ENCODE measurements at places on chromosomes 4 and X.

DNA sequence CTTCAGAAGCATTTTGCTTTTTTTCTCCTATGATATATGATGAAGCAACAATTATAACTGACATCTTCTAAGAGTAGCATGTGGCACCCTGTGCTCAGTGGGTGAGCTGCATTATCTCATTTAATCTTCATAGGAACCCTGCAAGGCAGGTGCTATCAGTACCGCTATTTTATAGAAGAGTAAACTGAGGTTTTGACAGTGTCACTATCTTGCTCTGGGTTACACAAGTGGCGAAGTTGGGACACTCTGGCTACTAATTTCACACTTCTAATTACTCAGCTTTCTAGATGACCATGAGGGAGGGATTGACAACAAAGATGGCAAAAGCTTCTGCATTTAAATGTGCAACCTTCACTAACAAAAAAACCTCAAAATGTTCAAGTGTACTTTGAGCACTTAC lies 76.9 kb upstream of the CAMK2D start:
- no peak for DNase-seq

GRCh38 chr4:89800012-89800516 lies 36.9 kb downstream of the SNCA start:
- DNase-seq: peak; percentile 3

DNA sequence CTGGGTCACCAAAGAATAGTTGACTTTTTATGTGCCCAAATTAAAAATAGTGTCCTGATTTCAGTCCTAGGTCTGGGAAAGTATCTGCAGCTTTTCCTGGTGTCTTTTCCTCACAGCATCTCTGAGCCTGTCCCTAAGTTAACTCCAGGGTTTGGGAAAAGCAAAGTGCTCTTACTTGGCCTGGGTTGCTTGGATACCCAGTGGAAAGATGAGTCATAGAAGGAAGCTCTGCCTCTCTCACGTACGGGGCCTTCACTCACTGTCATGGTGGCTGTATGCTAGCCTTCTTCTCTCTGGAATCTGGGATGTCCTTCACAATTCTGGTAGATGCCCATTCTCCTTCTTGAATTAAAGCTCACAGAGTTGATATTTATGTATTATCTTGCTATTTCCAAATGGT lies 607.3 kb downstream of the ANKRD50 start:
- peak; percentile 89 for DNase-seq

DNA sequence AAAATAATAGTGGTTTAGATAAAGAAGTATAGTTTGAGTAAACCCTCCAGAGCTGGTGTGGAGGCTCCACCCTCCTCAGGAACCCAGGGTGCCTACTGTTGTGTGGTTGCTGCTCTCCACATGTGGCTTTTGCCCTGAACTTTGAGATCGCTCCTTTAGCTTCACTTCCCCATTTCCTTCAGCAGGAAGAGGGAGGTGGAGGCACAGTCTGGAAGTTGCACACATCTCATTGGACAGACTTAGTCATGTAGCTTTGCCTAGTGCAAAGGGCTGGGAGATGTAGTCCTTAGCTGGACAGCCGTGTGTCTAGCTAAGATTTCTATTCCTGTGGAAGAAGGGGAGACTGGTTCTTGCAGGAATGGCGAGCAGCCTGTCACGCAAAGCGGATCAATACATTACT lies 37.9 kb downstream of the RGS12 start:
- no peak for DNase-seq

- DNase-seq: no peak
Measured at GRCh38 chr4:22324422-22324821, 191.4 kb downstream of the ADGRA3 start.

DNA sequence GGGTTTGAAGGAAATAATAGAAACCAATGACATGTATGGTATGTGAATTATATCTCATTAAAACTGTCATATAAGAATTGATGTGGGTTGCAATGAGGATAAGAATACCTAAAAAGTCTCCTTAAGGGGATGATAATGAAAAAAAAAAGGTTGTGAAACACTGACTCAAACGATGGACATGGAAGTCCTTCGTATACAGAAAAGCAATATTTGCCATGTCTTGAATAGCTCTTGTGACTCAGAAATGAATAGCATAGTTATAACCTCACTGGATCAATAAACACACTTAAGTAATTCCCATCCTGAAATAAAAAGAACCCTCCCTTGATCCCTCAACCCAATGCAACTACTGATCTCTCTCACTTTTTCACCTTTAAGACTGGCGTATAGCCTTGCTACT lies 89.7 kb downstream of the OPHN1 start:
- no peak for DNase-seq

DNA sequence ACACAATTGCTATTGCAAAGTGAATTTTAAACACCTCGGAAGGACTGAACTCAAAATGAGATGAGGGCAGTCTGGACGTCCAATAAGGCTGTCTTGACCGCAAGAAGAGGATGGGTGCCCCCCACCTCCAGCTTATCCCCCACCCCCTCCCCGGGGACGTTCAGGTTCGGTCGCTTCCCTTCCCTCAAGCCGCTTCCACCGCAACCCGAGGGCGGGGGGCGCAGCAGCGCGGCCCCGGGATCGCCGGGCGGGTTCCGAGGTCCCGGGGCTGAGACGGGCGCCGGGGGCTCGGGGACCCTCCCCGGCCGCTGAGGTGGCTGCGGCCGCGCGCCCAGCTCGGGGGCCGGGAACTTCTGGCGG lies 480 bp downstream of the USP46 start:
- DNase-seq: no peak

- DNase-seq: no peak
Measured at GRCh38 chr4:38062776-38063097, 102.5 kb downstream of the PTTG2 start.

DNA sequence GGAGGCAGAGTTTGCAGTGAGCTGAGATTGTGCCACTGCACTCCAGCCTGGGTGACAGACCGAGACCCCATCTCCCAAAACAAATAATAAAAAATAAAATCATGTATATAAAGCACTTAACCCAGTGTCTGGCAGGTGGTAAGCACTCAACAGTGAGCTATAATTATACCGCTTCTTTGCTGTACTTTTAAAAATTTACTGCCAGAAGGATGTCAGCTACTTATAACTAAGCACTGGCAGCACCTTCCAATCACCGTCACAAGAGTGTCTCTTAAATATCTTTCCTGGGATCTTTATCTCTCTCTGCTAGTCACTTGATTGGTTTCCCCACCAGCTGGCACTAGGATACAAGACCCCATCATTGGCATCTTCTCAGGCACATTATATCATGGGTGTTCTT lies 53.9 kb upstream of the DAPP1 start:
- no peak for DNase-seq

- DNase-seq: no peak
Measured at GRCh38 chrX:31506360-31506759, 434.5 kb upstream of the FTHL17 start.

DNA sequence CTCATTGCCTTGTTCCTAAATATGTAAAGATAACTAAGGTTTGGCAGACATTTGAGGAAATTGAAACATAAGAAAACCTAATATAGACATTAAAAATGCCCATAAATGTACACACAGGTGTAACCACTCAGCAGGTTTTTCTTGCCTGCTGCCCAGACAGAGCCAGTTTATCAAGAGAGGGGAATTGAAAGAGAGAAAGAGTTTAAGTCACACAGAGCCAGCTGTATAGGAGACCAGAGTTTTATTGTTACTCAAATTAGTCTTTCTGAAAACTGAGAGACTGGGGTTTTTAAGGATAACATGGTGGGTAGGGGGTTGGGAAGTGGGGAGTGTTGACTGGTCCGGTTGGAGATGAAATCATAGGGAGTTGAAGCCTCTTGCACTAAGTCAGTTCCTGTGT lies 119.0 kb downstream of the CFAP299 start:
- no peak for DNase-seq

DNA sequence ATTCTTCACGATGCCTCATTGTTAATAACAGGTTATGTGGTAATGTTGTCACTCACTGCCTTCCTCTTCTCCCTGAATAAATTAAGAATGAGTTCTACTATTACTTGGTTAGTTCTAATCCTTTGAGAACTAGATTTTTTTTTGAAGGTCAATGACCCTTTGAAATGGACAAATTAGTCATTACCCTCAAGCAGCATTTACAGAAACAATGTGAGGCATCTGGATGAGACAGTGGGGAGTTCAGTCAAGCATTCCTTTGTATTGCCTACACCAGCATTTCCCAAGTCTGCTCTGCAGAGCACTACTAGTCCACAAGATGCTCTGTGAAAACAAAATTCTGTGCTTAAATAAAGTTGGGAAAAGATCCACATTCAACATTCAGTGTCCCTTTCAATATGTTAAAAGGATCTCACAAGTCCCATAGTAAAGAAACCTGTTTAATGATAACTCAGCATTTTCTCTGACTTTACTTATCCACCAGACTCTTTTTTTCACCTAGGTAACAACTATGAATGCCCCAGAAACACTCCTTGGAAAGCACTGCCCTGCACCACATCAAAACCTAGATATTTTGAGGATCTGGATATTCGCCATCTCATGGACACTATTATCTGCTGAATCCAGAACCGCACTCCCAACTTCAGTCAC lies 60.6 kb downstream of the CHRDL1 start:
- DNase-seq: peak; percentile 87

GRCh38 chr4:145760176-145760575 lies 80.2 kb downstream of the C4orf51 start:
- DNase-seq: no peak

GRCh38 chr4:155025762-155026457 lies 182.5 kb upstream of the NPY2R start:
- no peak for DNase-seq

GRCh38 chr4:79178760-79179159 lies 147.1 kb downstream of the NAA11 start:
- DNase-seq: no peak

GRCh38 chr4:55947254-55947882 lies 1.4 kb upstream of the CEP135 start:
- peak; percentile 30 for DNase-seq

GRCh38 chr4:70759126-70759525 lies 37.4 kb downstream of the RUFY3 start:
- peak; percentile 27 for DNase-seq

DNA sequence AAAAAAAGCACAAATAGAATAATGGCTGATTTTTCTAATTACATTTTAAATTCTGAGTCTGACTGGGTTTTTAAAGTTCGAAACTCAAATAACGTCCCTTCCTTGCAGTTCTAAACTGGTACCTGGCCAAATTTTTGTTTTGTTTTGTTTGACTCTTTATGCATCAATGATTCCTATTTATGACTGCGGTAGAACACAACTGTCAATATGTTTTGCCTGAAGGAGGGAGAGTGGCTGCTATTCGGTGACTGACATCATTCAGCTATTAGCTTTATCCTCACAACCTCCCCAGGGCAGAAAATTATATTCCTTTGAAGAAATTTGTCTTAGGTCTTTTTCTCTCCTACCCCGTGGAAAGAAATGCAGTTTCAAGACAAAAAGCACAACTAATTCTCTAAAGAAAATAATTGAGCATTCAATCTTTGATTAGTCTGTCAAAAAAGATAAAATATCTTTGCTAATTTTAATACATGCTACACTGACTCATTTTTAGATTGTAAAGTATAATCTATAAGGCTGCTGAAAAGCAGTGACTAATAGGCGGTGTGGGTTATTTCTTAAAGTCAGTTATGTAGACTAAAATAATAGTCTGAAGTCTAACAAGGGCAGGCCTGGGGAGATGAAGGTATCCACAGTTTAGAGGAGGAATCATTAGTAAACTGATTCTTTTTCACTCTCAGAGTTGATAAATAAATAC lies 61.9 kb downstream of the TMEM150C start:
- DNase-seq: no peak

DNA sequence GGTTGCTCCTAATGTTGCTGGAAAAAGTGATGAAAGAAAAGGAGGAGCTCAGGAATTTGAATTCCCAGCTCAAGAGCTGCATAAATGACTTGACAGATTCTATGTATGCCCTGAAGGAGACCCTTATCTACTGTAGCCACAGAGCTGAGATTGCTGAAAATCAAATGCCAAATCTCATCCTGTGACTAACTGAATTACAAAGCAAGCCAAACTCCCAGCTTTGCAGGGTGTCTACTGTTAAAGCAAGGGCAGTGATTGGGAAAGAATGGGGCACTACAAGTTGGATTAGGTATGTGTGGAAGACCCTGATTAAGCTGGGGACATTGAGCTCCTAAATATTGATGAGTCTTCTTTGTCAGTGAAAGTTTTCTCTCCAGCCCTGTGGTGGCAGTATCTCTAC lies 20.8 kb upstream of the SMIM9 start:
- no peak for DNase-seq

DNA sequence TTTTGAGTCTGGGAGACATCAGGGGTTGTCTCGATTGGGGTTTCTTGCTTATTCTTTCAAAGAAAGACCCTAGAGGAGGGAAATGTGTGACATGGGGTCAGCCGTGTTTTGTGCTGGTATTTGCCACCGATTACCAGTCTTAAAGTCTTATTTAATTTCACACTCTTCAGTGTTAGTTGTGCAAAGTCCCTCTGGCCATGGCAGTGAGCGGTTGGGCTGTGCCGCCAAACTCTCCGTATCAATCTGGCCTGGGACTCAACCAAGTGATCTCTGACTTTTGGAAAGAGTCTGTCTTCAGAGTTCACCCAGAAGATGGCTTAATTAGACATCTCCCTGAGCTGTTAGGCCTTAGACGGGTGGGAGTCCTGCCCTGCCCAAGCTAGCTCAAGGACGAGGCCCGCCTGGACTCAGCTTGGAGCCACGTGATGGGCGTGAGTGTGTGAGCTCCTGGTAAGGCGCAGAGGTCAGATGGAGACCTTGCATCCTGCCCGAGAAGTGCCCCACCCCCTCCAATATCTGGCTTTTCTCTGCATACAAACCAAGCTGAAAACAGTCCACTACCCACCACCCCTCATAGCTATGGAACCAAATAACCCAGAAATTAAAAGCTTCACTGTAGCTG lies 3.8 kb upstream of the PITX2 start:
- DNase-seq: no peak

DNA sequence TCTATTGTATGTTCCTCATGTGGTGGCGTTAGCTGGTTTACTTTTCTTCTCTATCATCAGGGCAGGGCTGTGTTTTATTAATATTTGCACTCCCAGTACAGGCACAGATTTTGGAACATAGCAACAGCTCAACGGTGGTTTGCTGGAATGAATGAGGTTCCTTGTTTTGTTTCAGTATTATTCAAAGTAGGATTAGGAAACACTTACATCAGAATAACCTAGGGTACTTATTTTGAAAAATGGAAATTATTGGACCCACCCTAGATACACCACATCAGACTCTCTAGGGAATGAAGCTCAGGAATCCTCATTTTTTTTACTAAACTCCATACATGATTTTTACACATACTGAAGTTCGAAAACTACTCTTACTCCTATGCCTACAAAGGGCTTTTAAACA lies 108.8 kb upstream of the ENPEP start:
- DNase-seq: no peak

- DNase-seq: no peak
Measured at GRCh38 chr4:109011241-109012026, 248.6 kb upstream of the ETNPPL start.

DNA sequence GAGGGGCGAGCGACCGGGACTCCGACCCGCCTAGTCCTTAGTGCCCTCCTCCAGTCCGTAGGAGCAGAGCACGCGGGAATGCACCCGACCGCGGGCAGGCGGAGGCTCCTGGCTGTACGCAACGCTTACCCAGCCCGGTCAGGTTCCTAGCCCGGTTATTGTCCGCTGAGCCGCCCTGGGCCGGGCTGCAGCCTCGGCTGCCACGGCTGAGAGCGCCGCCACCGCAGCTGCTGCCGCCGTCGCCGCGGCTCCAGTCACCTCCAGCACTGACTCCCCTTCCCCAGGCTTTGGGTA lies at the start of gene AMER1:
Gene AMER1, minus strand, starts transcription at position 268 of the 294 bp plus-strand sequence. CDS start 12,422 bp downstream, outside the sequence.
- DNase-seq: no peak

Measured in RPMI7951 (cell line).